ENCODE measurements at places on chromosomes 7 and 10. TPM values are rescaled to one million over a fixed set of nuclear protein-coding genes. Genes with fewer than 3 reads are reported as not detected.

- no peak for DNase-seq
Observed at GRCh38 chr10:76950354-76950753, 687.3 kb downstream of the KCNMA1 start.

DNA sequence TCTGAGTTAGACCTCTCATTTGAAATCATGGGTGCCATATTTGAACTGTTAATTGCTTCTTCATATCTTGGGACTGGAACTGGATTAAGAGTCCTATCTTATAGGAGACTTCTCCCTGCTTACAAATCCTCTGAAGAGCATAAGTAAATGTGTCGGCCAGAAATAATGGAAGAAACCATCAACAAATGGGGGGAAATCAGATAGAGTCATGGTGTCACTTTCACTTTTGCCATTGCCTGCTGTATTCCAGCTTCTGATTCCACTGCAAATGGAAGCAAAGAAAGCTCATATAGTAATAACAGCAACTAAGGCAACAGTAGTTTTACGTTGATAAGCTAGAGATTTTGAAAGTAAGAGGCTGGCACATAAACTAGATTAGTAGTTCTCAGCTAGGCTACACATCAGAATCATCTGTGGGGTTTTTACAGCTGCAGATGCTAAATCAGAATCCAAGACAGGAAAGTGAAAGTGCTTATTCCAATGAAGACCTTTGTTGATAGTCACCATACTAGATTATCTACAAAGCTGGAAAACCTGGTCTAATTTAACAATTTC, 12.3 kb upstream of the CRPPA start:
- no peak for DNase-seq

The PPP1R3C gene
- 26.3 TPM for total RNA-seq

DNA sequence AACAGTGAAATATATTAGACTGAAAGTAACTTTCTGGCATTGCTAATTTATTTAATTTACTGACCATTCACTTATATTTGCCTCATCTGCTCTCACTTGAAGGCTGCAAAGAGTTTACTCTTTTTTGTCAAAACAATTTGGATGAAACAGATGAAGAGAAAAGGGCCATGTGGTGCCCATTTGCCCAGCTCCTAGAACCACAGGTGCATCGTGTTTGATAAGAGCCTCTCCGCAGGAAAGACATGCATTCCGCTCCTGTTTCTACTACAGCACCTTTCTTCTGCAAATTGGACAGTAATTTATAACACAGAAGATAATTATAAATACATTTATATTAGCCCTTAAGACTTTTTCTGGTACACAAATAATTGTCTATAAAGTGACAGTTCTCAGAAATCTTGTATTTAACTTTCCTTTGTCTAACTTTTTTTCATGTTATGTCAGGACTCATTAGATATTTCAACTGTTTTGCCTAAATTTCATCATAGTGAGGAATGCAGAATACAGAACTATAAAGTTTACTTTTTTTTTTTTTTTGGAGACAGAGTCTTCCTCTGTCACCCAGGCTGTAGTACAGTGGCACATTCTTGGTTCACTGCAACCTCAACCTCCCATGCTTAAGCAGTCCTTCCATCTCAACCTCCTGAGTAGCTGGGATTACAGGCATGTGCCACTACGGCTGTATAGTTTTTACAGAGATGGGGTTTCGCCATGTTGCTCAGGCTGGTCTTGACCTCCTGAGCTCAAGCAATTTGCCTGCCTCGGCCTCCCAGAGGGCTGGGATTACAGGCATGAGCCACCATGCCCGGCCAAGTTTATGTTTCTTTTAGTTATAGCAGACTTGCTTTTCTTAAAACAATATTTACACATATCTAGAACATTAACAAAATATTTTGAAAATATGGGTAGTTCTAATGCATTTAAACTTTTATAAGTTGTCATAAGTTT, 869 bp downstream of the LAMB4 start:
- DNase-seq = no peak

The GCC1 gene
- 10.8 TPM for total RNA-seq

DNA sequence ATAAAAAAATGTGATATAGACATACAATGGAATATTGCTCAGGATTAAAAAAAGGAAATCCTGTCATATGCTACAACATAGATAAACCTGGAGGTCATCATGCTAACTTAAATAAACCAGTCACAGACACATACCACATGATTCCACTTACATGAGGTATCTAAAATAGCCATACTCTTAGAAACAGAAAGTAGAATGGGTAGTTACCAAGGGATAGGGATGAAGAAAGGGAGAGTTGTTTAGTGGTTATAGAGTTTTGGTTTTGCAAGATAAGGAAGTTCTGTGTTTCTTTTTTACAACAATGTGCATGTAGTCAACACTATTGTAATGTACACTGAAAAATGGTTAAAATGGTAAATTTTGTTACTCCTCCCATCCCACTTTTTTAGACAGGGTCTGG, 30.5 kb downstream of the BICC1 start:
- DNase-seq = no peak

The SPDYE2B gene
- total RNA-seq = not detected

DNA sequence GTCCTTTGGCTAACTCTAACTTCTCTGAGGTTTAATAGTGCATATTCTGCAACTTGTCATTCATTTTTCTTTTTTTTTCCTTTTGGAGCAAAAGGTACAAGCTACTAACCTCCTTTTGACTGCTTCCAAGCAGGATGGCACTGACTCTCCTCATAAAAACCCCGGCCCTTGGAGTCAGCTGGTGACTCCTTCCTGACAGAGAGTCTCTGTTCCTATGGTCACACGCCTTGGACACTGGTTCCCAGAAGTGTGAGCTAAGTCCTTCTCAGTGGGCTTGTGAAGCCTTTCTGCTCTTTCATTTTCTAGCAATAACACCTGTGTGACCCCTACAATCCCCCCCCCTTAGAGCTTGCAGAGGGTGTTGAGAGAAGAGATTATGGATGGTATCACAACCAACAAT, 21.7 kb downstream of the DOCK4 start:
- no peak for DNase-seq

GRCh38 chr7:17325364-17325763, 26.9 kb downstream of the AHR start:
- no peak for DNase-seq

The DGKB gene
- total RNA-seq = 2.2 TPM

- no peak for DNase-seq
Observed at GRCh38 chr10:33899578-33900531, 565.4 kb upstream of the NRP1 start.

The SH2D4B gene
- total RNA-seq = not detected

- no peak for DNase-seq
Observed at GRCh38 chr10:29610876-29611647, 23.7 kb downstream of the SVIL start.

The ELFN1 gene
- 2.2 TPM for total RNA-seq

DNA sequence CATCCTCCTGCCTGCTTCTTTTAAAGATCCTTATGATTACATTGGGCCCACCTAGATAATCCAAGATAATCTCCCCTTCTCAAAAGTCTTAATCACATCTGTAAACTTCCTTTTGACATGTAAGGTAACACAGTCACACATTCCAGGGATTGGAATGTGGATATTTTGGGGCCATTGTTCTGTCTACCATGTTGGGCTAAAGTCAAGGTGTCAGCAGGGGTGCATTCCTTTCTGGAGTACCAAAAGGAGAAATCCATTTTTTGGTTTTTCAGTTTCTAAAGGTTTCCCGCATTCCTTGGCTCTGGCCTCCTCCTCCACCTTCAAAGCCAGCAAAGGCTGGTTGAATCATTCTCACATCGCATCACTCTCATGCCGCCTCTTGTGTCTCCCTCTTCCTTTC, 197.6 kb upstream of the NFE2L3 start:
- DNase-seq = no peak

- no peak for DNase-seq
Observed at GRCh38 chr7:146094356-146094755, 22.2 kb upstream of the CNTNAP2 start.

- no peak for DNase-seq
Observed at GRCh38 chr10:110535958-110536891, 31.3 kb upstream of the SMC3 start.

The GPRIN2 gene
- total RNA-seq = 5.6 TPM

The GBF1 gene
- 48.9 TPM for total RNA-seq

The OR2A7 gene
- 7.4 TPM for total RNA-seq

The PLAC9 gene
- 61.4 TPM for total RNA-seq

GRCh38 chr7:108002726-108003598, at the start of gene LAMB1:
Gene LAMB1 (minus strand): TSS chr7:108003161. CDS start chr7:108002885, 276 bp downstream.
- peak; percentile 89 for DNase-seq

GRCh38 chr7:103793614-103794013, 195.8 kb downstream of the RELN start:
- no peak for DNase-seq

- no peak for DNase-seq
Observed at GRCh38 chr7:115356139-115356746, 434.3 kb downstream of the MDFIC start.

DNA sequence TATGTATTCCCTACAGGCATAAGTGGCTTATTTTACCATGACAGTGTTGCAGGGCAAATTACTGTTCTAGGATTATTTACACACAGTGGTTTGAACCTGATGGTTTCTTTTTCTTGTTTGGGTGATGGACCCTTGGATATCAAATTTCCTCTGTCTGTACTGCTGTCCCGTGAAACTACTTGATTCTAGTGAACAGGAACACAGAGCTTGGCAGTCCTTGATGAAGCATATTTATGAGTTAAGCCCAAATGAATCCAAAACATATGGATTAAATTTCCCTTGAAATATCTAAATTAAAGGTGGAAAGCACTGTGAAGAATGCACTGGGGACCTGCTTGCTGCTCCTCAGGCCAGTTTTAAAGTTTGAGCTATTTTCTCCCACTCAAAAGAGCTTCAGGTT, 635.3 kb downstream of the INHBA start:
- no peak for DNase-seq

The VSTM4 gene
- total RNA-seq = 14.0 TPM

- DNase-seq = no peak
Observed at GRCh38 chr7:23928418-23928775, 218.4 kb downstream of the STK31 start.

GRCh38 chr7:102983602-102984001, 70.8 kb downstream of the LRRC17 start:
- no peak for DNase-seq

- DNase-seq = no peak
Observed at GRCh38 chr7:123769371-123769770, 20.6 kb upstream of the WASL start.

- DNase-seq = no peak
Observed at GRCh38 chr7:36650766-36651312, 73.5 kb downstream of the AOAH start.

Data from vagina (tissue), 2 donors.